ENCODE measurements at places on chromosomes 13 and 19.

GRCh38 chr19:46324277-46324676 lies 22.6 kb upstream of the PPP5C start:
- no peak for DNase-seq

GRCh38 chr13:42836930-42837690 lies 55.7 kb downstream of the FAM216B start:
- no peak for DNase-seq

DNA sequence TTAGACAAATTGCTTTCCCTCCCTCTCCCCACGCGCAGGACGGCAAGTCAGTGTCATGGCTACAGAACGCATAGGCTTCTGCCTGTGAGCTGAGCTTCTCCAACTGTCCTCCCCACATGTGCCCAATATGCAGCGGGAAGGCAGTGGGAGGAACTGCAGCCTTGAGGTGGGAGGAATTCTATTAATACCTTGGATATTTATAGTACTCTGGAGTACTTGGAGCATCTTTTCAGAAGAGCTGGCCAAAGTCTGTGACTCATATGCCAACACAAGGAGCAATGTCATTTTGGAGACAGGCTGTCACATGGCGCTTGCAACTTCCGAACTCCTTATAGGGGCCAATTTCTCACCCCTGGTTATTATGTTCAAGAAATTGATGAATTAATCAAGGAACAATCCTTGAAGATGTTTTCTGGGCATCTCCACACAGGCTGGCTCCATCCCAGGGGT lies 245.0 kb upstream of the SERP2 start:
- DNase-seq, result peak; percentile 66

GRCh38 chr13:64962404-64962803 lies 2267.7 kb downstream of the PCDH9 start:
- DNase-seq, result no peak

- DNase-seq, result peak; percentile 72
Measured at GRCh38 chr13:41668130-41668757, 210.9 kb downstream of the RGCC start.

GRCh38 chr13:53775807-53776206 lies 747.2 kb downstream of the OLFM4 start:
- DNase-seq, result no peak

DNA sequence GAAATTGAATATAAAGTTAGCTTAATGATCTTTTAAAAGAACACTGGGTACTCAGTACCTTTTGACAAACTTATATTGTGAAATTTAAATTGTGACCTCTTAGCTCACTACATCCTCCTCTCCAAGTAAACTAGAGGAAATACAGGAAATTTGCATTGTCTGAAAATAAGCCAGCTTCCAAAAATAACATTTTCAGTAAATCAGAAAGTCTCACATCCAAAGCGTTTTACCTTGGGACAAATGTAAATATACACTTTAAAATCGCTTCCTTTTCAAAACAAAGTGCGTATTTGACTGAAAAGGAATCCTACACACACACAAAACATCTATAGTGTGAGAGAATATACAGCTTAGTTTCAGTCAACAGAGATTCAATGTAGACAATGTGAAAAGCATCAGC lies 2.1 kb upstream of the EFNB2 start:
- no peak for DNase-seq

- DNase-seq, result no peak
Measured at GRCh38 chr13:29597246-29597645, 1.8 kb upstream of the SLC7A1 start.

DNA sequence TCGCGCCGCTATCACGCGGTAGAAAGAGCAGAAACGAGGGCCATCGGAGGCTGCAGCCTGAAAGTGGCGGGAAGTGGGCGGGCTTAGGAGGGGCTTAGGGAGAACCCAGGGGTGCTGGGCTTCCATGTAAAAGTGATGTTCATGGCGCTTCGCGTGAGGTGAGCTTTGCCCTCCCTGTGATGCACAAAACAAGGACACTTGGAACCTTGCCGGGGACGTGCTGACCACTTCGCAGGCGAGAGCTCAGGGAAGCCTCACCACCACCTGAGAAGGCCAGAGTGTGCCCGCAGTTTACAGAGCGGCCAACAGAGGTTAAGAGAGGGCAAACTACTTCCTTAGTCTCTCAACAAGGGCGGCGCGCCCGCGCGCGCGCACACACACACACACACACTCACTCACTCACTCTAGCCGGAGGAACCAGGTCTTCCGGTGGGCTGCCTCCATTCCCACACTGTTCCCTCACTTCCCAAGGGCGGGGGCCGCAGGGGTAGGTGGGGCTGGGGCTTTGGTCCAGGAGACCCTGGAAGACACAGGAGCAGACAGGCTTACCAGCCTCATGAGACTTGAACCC lies 651 bp downstream of the GAPDHS start:
- DNase-seq, result no peak

Data from cerebellar nuclear complex (tissue), 1 donor.